GM03348 (cell line): ENCODE measurements at places on chromosomes 12 and 14.

DNA sequence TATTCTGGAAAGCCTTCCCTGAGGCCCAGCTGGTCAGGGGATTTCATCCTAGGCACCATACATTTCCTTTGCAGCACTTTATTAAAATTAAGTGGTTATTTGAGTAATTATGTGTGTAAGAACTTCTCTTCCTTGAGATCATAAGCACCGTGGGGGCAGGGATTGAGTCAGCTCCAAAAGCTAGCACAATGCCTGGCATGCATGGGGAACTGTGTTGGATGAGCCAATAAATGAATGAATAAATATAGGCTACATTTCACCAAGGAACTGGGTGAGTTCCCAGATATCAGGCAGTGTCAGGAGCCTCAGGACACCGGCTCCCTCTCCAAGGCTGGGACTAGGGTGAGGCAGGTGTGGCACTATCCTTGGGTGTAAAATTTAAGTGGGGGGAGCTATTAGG is 82.8 kb upstream of the FBXO21 start:
- no peak for DNase-seq

DNA sequence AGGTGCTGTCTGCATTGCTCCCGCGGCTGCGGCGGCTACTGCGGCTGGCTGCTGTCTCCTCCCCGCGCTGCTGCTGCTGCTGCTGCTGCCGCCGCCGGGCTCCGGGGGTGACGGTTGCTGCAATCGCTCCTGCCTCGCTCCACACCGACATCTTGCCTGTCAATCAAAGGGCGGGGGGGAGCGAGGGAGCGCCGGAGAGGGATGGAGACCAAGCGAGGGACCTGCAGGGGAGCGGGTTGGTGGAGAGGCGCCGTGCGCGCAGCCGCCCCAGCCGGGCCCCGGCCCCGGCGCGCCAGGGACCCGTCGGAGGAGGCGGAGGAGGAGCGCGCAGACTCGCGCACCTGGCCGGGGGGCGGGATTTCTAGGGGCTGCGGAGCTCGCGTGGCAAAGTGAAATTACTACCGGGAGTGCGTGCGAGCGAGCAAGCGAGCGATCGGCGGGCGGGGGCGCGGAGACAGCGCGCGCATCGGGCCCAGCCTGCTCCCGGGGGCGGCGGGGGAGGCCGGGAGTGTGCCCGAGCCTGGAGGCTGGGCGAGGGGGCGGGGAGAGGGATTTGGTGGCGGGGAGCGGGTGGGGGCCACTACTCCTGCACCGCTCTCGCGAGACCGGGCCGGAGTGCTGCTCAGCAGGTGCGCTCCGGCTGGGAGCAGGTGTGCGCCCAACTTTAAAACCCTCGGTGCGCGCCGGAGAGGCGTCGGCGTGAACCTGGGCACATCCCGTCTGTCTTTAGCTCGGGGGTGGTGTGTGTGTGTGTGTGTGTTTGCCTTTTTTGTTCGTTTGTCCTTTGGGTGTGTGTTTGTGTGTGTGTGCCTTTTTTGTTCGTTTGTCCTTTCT is at the start of gene KSR2:
KSR2 (minus strand) TSS at position 165 of the 834 bp plus-strand sequence. CDS start 735 bp downstream, outside the sequence.
- DNase-seq: peak; percentile 62

- DNase-seq: no peak
Measured at GRCh38 chr14:91311284-91311662, 66.8 kb upstream of the GPR68 start.

- DNase-seq: no peak
Measured at GRCh38 chr12:1629338-1630132, 504 bp downstream of the WNT5B start.

DNA sequence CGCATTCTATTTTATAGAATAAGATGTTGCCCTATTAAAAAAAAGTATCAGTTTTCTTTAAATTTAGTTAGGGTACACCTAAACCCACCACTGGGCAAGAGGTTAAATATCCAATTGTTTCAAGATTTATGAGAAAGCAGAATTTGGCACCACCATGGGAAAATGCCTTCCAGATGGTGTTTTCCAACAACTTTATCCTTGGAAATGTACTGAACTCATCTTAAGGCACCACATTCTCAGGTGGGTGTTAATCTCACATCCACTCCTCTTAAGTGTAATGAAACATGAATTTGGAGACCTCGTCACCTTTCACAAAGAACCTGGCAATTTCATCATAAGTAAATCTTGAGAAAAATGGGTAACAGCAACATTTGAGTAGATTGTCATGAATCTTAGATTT is 13.1 kb downstream of the CBX5 start:
- no peak for DNase-seq

- DNase-seq: peak; percentile 86
Measured at GRCh38 chr14:64465191-64465822, at the start of gene AKAP5. AKAP5 (plus strand) TSS chr14:64465499; CDS start chr14:64468395, 2,896 bp downstream.

GRCh38 chr12:75560167-75560566 is 48.8 kb upstream of the KRR1 start:
- DNase-seq: peak; percentile 27

GRCh38 chr12:96506776-96507175 is 17.4 kb downstream of the CFAP54 start:
- DNase-seq: no peak

DNA sequence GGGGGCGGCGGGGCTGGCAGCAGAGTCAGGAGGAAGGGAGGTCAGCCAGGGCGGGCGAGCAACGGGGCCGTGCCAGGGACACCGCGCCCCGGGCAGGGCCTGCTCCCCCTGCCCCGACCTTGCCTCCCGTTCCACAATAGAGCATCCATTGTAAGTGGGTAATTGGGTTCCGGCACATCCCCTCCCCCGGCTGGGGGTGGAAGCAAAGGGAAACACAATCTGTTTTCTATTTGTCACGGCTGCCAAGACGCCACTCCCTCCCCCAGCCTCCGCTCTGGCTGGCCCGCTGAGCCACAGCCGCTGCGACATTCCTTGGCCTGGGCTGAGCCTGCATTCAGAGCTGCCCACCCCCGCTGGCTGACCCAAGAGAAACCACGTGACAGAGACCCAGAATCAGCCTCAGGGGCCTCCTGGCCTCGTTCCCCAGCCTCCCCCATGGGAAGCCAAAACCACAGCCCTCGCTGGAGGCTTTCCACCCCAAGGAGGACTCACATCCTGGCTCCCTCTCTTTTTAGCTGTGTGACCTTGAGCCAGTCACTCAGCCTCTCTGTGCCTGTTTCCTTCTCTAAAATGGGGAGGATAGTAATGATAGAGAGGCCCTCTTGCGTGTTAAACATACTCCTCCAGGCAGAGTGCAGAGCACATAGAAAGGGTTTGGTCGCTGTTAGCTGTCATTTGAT is 117.6 kb downstream of the SCARB1 start:
- peak; percentile 96 for DNase-seq

DNA sequence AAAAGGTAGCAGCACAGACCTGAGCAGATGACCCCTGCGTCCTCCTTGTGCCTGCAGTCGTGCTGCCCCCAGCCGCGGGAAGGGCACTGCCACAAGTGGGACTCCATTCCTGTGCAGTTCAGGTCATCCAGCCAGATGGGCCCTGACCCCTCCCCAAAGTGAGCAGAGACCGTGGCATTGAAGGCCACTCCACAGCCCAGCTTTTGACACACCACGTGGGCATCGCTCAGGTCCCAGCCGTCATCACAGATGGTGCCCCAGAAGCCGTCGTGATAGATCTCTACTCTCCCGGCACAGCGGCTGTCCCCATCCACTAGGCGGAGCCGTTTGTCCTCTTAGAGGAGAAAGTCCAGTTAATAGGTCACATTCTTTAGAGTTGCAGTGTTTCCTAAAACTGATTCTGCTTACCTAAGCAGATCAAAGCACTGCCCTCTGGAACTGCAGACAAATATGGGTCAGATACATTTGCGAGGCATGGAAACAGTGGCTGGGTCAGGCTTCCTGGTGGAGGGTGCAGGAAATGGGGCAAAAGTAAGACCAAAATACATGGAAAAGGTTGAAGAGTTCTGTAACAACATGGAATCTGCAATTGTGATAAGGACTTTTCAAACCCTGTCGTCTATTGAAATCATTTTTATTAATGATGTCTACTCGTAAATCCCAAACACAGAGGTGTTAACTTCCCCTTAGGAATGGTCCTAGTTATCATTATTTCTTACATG is 69.4 kb downstream of the CD163L1 start:
- peak; percentile 62 for DNase-seq

- peak; percentile 68 for DNase-seq
Measured at GRCh38 chr12:92439420-92439805, 263.4 kb upstream of the PLEKHG7 start.

GRCh38 chr12:89970722-89971121 is 262.1 kb upstream of the ATP2B1 start:
- no peak for DNase-seq

GRCh38 chr14:55129086-55129427 is at the start of gene LGALS3:
LGALS3 (plus strand) TSS chr14:55129252; CDS start chr14:55137374, 8,122 bp downstream.
- DNase-seq: peak; percentile 96

DNA sequence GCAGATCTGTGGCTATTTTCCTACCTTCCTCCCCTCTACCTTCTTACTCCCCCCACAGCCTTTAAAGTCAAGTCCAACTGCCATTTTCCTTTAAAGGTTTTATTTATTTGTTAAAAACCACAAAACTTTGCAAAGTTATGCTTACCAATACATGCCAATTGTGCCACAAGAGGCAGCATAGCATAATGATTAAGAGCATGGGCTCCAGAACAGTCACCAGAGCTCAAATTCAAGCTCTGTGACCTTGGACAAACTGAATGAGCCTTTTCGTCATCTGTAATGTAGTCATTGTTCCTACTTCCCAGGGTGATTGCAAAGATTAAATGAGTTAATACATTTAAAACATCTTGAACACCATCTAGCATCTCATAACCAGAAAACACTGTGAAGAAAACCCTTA is 13.0 kb upstream of the FMNL3 start:
- no peak for DNase-seq

- DNase-seq: no peak
Measured at GRCh38 chr14:51318813-51319597, 79.0 kb downstream of the TMX1 start.

DNA sequence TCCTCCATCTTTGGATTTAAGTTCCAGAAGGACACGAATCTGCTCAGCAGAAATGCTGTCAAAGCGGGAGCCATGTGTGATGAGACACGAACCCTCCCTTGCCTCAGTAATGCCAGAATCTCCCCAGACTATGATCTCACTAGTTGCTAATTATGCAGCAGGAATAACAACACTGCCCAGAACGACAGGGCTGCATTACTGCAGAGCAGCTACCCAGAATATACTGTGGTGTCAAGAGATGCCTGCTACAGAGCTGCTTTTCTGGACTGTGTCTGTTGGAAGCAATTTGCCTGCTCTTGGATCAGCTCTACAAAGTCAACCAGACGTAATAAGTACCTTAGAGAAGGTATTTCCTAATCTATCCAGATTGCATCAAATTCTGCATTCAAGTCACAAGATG is 5.5 kb downstream of the CSRNP2 start:
- DNase-seq: peak; percentile 50

- DNase-seq: no peak
Measured at GRCh38 chr12:69682110-69682755, 16.9 kb downstream of the BEST3 start.

GRCh38 chr12:40794087-40794486 is 101.8 kb downstream of the CNTN1 start:
- no peak for DNase-seq

- DNase-seq: no peak
Measured at GRCh38 chr12:126369487-126370463, 1304.5 kb downstream of the AACS start.

DNA sequence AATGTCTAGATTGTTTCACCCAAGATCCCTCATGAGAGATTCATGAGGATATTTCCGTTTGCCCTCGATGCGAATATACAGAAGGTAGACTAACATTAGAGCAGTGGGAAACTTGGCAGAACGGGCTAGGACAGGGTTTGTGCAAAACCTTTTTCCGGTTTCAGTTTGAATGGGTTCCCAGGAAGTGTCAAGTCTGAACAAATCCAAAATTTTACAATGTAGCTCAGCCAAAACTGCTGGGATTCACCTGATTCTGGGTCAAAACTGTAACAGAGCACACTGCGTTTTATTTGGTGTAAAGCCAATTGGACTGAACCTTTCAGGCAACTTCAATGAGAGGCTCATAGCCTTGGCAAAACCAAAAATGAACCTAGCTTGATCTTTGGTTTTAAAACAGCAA is 337.8 kb upstream of the DIO2 start:
- no peak for DNase-seq

GRCh38 chr12:148676-149416 is 65.1 kb downstream of the SLC6A12 start:
- no peak for DNase-seq
